Neural progenitor cell (in vitro differentiated cells): ENCODE measurements at places on chromosomes 6 and 20. TPM values are rescaled to one million over a fixed set of nuclear protein-coding genes. Genes with fewer than 3 reads are reported as not detected.

DNA sequence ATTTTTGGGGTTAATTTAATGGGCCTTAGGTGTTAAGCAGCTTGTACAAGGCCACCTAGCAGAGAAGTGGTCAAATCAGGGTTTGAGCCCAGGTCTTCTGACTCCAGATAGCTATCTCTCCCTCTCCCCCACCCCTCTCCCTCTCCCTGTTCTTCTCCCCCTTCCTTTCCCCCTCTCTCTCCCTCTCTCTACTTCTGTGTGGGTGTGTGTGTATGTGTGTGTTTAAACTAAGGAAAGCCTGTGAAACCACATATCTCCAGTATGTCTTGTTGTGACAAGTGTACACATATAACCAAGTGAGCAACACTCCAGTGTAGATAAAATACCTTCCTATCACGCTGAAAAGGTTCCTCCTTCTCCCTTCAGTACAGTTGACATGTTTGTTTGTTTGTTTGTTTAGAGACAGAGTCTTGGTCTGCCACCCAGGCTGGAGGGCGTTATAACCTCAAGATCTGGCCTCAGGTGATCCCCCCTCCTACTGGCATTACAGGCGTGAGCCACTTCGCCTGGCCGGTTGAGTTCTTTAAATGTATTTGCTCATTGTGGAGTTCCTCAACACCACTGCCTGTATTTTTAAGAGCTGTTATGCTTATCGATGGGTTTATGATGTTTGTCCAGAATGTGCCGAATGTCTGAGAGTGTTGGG, 140.4 kb downstream of the JARID2 start:
- no peak for DNase-seq

GRCh38 chr6:90463359-90463758, 123.5 kb downstream of the MAP3K7 start:
- DNase-seq: no peak

Gene SYNDIG1
- 1.0 and 4.7 TPM in 2 replicates for total RNA-seq

GRCh38 chr20:49171909-49172308, 16.2 kb downstream of the STAU1 start:
- DNase-seq: no peak

GRCh38 chr6:16089232-16090062, 39.4 kb upstream of the MYLIP start:
- no peak for DNase-seq

Gene PPP1R3G
- total RNA-seq: 0.15 and 0.36 TPM in 2 replicates

Gene EYS
- 0.03 TPM in 1 of 2 replicates, not detected in the other for total RNA-seq

Gene GUCA1A
- total RNA-seq: 1.9 and 3.4 TPM in 2 replicates

GRCh38 chr6:129709196-129709768, 695 bp downstream of the ARHGAP18 start:
- DNase-seq: no peak

GRCh38 chr6:30073489-30074235, 1.9 kb downstream of the RNF39 start:
- DNase-seq: no peak

Gene TAGAP
- not detected in 2 replicates for total RNA-seq

DNA sequence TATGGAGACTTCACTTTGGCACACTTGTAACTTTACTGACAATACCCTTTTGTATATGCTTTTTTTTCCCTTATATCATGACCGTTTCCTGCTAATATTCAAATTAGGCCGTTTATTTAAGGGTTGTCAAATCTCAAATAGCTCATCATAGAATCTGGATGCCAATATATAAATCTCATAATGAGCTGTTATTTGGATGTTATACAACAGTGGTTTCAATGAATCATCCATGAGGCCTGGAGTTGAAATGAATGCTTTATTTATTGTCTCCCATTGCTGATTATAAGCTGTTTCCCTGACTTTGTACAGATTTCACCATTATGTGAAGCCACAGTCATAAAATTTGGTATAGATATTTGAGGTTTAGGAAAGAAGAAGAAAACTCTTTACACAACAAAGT, 256.1 kb downstream of the PLCB1 start:
- no peak for DNase-seq

Gene APOM
- 2.6 and 4.2 TPM in 2 replicates for total RNA-seq

Gene FABP7
- total RNA-seq: 37.3 and 58.2 TPM in 2 replicates

DNA sequence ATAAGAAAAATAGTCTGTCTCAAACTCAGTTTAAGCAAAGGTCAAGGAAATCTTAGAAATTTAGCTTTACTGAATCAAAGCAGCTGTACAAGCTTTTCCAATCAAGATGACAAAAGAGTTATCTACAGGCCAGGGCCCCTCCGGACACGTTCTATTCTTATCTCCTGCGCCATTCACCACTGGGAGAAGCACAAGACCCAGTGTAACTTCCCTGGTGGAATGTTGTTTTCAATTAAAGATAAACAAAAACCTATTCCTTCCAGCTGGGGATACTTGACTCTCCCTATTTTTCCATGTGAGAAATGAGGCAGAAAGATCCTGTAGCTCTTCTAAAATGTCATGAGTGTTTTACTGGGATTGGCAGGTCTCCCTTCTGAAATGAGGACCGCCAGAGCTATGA, 123.3 kb downstream of the TBX18 start:
- peak; percentile 25 for DNase-seq

Gene GPX5
- not detected in 2 replicates for total RNA-seq

DNA sequence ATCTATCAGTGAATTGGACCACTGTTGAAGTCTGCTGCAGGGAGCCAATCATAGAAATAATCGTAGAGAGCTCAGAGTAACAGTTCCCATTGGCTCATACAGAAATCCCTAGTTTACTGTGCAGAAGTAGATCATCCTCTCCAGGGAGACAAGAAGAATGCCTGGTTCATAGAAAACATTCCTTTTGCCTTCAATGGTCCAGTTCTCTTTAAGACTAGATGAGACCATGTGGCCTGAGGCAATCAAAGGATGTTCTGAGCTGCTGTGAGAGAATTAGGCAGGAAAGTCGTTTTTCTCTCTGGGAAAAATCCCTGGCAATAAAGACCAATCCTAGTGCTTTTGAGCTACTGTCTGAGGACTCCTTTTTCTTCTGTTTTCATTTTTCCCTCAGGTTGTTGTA, 208.4 kb downstream of the CENPW start:
- DNase-seq: no peak

- DNase-seq: no peak
These were observed 14.9 kb upstream of the CCN5 start for GRCh38 chr20:44700306-44700705.
